ENCODE measurements at places on chromosomes 12 and 14. TPM values are rescaled to one million over a fixed set of nuclear protein-coding genes. Genes with fewer than 3 reads are reported as not detected.

GRCh38 chr12:66129934-66130266, 650 bp downstream of the LLPH start:
- ATAC-seq: no peak

GRCh38 chr14:33150666-33151428, 212.2 kb downstream of the NPAS3 start:
- ATAC-seq: no peak

FGF6 gene
- not detected for total RNA-seq

GRCh38 chr12:122584177-122584863, 57.3 kb downstream of the KNTC1 start:
- no peak for ATAC-seq

EID3 gene
- total RNA-seq: 7.3 TPM

DNA sequence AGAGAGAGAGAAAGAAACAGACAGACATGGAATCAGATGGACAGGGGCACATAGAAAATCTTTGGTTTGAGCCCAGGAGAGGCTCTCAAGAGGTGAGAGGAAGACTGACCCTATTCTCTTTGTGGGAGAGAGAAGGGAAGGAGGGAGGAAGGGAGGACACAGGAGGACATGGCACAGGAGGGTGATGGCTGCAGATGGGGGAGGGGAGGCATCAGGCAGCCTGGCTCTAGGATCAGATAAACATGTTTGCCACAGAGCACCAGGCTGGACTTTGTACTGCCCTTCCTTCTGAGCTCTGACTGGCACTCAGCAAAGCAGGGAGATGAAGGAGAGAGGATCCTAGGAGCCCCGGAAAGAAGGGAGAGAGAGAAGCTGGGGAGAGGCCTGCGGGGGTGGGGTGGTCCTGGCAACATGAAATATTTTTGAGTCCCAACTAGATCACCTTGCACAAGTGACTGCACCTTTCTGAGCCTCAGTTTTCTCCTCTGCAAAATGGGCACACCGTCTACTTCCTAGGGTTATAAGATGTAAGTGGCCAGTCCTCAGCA, 6.1 kb downstream of the HNF1A start:
- no peak for ATAC-seq

- ATAC-seq: peak; percentile 99
Measured at GRCh38 chr12:31874961-31875608, 84.1 kb upstream of the RESF1 start.

DNA sequence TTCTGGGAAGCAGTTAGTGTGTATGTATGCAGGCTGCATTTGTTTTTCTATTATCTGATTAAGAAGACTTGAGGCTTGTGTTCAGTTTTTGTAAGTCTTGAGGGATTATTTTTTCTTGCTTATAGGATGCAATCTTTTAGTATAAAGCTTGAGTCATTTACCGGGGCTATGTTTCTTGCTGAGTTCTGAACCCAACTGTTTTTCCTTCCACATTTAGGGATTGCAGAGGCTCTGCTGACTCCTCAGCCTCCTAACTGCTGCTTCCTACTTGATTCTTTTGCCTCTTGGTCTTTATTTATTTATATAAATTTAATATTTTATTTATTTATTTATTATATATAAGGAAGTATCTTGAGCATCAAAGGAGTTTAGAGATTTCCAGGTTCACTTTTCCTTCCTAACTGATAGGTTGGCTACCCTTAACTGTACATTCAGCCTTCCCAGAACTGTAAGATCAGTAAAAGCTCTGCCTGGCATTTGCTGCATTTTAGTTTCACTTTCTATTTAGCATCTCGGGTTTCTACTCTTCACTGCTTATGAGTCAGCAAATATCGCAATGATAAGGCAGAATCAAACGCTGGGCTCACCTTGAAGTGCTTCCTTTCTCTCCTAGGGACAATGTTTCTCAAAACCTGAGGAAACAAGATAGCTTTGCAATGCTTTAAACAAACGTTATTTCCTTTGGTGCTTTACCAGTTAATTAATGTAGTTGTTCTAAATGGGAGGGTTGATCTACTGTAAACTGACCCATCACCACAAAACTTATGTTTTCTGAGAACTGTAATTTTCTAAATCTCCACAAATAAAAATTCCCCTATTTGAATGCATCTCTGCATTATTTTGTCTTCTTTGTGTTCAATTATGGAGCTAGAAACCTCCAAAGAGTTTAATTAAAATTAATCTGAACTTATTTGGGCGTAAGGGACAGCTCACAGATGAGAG, 1183.7 kb upstream of the TMEM132C start:
- ATAC-seq: peak; percentile 95

DNA sequence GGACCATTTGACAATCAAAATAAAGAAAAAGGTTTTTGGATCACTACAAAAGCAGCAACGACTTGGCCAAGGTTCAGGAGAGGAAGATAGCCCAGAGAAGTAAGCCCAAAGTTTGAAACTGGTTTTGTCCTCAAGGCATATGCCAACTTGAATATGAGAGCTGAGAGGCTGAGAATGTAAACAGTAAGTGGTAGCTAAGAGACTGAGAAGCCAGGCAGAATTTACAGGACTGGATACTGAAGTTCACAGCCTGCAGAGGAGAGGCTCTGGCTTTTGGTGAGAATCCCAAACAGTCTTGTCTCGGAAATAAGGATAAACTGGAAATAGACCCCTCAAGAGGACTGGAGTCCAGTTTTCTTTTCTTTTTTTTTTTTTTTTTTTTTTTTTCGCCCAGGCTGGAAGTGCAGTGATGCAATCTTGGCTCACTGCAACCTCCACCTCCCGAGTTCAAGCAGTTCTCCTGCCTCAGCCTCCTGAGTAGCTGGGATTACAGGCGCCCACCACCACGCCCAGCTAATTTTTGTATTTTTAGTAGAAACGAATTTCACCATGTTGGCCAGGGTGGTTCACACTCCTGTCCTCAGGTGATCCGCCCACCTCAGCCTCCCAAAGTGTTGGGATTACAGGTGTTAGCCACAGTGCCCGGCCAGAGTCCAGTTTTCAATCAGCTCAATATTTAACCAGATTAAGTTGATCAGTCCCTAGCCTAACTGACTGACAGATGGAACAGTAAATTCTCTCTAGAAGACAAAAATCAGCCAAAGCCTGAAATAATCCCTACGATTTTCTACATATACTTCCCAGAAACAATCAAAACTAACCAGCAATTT, 82.6 kb upstream of the COCH start:
- no peak for ATAC-seq

RASAL1 gene
- 1.0 TPM for total RNA-seq

- no peak for ATAC-seq
Measured at GRCh38 chr12:13038491-13039161, 5.6 kb upstream of the FAM234B start.

DNA sequence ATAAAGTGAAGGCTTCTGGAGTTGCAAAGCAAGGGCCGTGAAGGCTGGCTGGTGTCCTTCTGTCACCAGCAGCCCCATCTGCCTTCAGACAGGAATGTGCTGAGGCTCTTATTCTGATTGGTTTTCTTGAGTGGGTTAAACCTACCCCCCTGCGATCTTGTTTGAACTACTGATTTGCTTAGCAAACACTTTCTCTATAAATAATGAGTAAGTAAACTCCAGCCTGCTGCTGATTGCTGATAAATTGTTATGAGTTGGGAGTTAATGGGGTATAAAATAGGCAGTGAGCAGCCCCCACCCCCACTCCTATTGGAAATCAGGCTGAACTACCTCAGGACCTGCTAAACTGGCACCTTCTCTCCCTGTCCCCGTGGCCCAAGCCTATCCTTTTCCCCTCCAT, 146.1 kb upstream of the NOS1 start:
- no peak for ATAC-seq

WASHC3 gene
- total RNA-seq: 39.9 TPM

DNA sequence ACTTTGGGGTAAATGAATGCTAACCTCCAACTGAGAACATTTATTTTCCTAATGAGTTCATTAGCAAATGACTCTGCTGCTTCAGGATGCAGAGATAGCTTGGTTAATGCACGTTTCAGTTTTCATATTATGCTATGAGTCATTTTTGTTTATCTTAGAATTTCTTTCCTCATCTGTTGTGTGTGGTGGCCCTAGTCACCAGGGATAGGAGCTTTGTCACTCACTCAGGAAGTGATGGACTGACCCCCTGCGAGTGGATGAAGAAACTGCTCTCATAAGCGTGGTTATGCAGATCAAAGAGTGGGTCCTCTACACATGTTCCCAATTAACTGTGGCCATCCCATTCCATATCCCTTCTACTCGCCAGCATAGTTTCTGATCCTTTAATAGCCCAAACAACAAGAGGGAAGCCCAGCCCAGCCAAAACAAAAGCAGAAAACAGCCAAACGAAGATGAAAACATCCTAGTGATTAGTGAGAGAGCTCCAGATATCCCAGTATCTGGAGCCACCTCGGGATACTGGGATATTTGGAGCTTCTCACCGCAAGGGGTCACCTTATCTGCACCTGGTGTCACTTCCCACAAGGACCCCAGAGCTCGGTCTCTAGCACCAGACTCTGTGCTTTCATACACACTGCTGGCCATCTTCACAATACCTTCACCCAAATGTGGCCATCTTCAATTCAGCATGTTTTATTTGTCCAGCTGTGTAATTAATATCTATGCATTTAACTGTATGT, 8.6 kb downstream of the TC2N start:
- peak; percentile 92 for ATAC-seq

- ATAC-seq: peak; percentile 34
Measured at GRCh38 chr14:70416338-70416724, 559 bp downstream of the SYNJ2BP start.

KCNC2 gene
- total RNA-seq: not detected

ARHGEF40 gene
- total RNA-seq: 0.26 TPM

CLEC9A gene
- not detected for total RNA-seq

DNA sequence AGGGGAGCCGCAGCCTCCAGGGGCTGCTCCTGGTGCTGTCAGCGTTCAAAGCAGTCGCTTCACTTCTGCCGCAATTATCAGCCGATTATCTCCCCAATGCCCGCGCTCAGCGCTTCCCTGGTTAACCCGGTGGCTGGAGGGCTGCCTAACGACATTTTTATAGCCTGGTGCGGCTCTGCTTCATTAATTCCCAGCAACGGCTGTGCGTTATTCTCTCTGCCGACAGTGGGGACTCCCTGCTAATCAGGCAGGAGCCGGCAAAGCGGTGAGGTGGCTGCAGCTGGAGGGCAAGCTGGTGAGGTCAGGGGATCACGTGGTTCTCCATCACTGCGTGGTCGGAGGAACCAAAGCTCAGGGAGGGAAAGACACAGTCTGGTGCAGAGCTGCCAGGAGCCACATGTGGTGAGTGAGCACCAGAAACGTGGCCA, 62.9 kb downstream of the GLRX5 start:
- peak; percentile 44 for ATAC-seq

- ATAC-seq: no peak
Measured at GRCh38 chr12:57614178-57614947, 3.1 kb downstream of the ARHGEF25 start.

CDH24 gene
- total RNA-seq: 0.48 TPM

BRI3BP gene
- total RNA-seq: 14.8 TPM

IFNG gene
- 33.2 TPM for total RNA-seq

DNA sequence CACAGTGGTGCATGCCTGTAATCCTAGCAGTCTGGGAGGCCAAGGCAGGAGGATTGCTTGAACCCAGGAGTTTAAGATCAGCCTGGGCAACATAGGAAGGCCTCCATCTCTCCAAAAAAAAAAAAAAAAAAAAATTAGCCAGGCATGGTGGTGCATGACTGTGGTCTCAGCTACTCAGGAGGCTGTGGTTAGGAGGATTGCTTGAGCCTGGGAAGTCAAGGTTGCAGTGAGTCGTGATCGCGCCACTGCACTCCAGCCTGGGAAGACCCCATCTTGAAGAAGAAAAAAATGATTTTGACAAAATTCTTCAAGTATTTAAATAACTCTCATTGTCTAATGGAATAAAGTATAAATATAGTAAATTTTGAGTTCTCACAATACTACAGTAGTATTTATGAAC, 219.2 kb upstream of the SSTR1 start:
- no peak for ATAC-seq

- ATAC-seq: peak; percentile 36
Measured at GRCh38 chr14:92558319-92558718, 44.7 kb downstream of the RIN3 start.

DNA sequence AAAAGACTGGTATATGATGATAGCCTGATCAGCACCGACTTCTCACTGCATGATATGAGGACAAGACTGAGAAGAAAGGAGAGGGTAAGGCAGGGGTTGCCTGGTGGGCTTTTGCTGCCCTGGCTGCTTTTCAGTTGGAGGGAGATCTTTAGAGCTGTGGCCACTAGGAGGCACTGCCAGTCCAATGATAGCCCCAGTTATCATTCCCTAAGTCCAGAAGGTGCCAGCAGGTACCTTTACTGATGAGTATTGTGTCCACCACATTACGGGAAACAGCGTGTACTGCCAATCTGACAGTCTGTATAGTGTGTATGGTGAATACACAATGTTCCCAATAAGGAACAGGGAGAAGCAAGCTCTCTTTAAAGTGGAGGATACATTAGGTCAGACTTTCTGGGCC, 55.8 kb upstream of the CCDC175 start:
- no peak for ATAC-seq

- ATAC-seq: no peak
Measured at GRCh38 chr12:4572680-4573079, 10.7 kb downstream of the DYRK4 start.

PTMS gene
- 161 TPM for total RNA-seq

GRCh38 chr14:53278602-53279506, 125.7 kb upstream of the DDHD1 start:
- ATAC-seq: no peak

TBX3 gene
- total RNA-seq: not detected

DNA sequence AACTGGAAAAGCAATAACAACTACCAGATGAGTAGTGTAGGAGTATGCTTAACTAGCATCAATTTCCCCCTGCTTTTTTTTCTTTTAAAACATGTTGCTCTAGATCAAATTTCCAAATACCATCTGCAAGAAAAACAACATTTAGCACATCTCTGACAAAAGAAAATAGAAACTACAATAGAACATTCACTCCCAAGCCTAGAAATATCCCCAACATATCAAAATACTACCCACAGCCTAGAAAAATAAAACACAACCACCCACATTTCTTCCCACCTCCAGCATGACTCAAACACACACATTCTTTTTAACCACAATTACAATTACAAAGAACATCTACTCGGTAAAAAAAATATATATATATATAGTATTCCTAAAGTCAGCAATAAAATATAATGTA, 120.0 kb downstream of the PPFIA2 start:
- no peak for ATAC-seq

- no peak for ATAC-seq
Measured at GRCh38 chr12:10101042-10101579, 2.3 kb upstream of the CLEC1A start.

GRCh38 chr14:91330856-91331255, 86.4 kb upstream of the GPR68 start:
- peak; percentile 52 for ATAC-seq

- ATAC-seq: no peak
Measured at GRCh38 chr12:70332236-70332635, 33.9 kb upstream of the KCNMB4 start.

- peak; percentile 25 for ATAC-seq
Measured at GRCh38 chr12:96227365-96228106, 33.4 kb downstream of the ELK3 start.
